CD4-positive, alpha-beta T cell treated with Interleukin-21 for 1 hour (primary cell): ENCODE measurements at places on chromosomes 1 and 21.

DNA sequence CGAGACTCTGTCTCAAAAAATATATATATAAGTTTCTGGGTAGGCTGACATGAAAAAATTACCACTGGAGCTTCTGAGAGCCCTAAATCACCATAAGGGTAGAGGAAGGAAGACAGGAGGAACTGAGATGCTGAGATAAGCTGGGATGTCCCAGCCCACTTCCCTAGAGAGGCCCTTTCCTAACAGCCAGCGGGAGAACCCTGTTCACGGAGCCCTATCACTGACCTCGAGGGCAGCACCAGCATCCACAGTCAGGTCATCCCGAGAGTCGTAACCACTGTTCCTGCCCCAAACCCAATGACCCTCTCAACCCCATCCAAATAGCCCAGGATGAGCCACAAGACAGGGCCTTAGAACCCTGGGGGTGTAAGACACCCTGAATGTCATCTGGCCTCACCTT, 77.5 kb downstream of the CD34 start:
- no peak for DNase-seq

GRCh38 chr1:213245260-213245910, 194.3 kb downstream of the RPS6KC1 start:
- DNase-seq, result no peak

- DNase-seq, result peak; percentile 35
Observed at GRCh38 chr1:243421784-243422183, 165.9 kb downstream of the SDCCAG8 start.

- no peak for DNase-seq
Observed at GRCh38 chr1:233289676-233290075, 5.8 kb downstream of the PCNX2 start.

GRCh38 chr1:216617081-216617875, 106.0 kb downstream of the ESRRG start:
- DNase-seq, result no peak

- no peak for DNase-seq
Observed at GRCh38 chr1:16165073-16165364, 9.2 kb upstream of the EPHA2 start.

DNA sequence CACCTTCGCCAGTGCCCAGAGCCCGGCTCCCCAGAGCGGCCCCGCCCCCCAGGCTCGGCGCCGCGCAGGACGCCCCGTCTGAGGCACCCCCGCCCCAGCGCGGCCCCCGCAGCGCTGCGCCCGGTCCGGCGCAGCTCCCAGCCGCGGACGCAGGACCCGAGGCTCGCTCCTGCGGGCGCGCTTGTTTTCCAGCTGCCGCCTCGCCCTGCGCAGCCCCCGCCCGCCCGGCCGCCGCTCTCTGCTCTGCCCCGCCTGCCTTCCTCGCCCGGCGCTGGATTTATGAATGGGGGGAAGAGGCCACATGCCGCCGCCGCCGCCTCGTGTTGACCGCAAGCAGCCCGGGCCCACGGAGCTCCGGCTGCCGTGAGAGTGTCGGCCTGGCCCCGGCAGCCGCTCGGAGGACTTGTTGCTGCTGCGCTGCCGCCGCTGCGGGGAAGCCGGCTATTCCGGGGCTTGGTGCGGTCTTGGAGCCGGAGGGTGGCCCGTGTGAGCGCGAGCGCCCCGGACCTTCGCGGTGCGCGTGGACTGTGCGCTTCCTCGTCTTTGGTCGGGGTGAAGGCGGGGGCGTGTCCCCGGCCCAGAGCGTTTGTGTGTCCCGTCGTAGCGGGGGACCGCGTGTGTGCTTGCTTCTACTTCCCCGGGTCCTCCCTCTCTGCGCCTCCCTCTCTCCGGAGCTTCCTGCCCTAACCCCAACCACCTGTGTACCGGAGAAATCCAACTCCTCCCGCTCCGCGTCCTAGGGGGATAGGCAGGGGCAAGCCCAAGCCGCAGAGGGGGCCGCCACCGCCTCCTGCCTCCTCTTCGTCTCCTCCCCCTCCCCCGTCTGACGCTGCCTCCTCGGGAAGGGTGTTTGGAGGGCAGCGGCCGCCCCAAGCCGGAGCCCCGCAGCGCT, 736 bp downstream of the KCNC4 start:
- peak; percentile 67 for DNase-seq

DNA sequence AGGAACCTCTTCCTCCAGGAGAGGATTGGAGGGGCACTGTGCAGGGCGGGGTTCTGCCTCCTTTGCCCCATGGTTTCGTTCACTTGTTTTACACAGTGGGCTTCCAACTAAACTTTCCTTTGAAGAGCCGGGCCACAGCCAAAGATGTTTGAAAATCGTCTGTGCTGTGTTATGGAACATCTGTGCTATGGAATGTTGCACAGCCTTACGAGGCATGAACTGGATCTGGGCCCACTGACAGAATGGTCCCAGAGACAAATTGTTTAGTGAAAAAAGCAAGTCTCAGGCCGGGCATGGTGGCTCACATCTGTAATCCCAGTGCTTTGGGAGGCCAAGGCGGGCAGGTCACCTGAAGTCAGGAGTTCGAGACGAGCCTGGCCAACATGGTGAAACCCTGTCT, 12.6 kb upstream of the MEF2D start:
- no peak for DNase-seq

DNA sequence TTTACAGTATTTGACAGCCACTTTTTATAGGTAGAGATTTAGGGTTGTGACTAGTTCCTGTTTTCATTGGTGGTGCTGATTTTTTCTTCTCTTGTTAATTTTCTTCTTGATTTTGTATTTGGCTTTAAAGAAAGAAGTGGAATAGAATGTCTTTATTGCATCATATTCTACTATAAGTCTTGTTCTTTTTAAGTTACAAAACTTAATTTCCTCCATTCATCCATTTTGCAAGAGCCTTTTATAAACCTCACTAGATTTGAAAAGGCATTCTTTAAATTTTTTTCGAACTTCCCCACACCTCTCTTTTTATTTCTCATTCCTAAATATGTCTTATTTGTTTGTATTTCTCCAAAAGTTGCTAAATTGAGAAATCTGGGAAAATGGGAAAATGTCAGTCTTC, 1368.6 kb upstream of the ADGRL4 start:
- DNase-seq, result no peak

DNA sequence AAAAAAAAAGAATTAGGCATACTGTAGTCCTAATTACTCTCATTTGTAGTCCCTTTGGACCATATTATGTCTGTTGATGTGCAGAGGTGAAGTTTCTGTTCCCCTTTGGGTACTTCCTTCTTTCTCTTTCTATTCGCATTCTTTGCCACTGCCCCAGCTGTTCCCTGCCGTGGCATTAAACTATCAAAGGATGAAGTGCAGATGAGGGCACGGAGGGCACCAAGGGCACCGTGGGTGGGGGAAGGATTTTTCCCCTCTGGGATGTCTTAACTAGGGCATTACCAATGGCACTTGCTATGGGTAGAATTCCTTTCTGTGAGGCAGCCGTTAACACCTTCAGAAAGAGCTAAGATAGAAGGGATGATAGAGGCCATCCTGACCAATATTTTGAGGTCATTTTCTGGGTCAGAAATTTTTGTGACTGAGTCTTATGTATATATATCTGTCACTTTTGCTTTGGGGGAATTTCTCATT, 4.9 kb upstream of the MAPKAPK2 start:
- peak; percentile 21 for DNase-seq

- peak; percentile 69 for DNase-seq
Observed at GRCh38 chr1:24321697-24322469, 2.7 kb downstream of the GRHL3 start.

DNA sequence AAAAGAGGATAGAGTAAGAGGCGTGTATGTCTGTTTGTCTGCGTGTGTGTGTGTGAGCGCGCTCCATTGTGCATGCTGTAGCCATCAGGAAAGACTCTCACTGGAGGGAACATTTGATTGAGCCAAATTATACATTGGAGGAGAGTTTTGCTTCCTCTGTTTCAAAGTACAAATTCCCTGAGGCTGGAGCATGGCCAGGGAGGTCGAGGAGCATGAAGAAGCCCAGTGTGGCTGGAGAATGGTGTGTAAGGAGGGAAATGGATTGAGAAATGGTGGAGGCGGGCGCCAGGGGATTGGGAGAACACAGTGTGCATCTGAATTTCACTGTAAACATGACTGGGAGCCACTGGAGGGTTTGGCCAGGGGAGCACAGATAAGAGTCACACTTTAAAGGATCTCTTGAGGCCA, 22.1 kb upstream of the EFNA1 start:
- DNase-seq, result no peak

- DNase-seq, result no peak
Observed at GRCh38 chr1:235494531-235494930, 9.7 kb downstream of the B3GALNT2 start.

- no peak for DNase-seq
Observed at GRCh38 chr1:2882966-2883696, 81.6 kb upstream of the TTC34 start.

DNA sequence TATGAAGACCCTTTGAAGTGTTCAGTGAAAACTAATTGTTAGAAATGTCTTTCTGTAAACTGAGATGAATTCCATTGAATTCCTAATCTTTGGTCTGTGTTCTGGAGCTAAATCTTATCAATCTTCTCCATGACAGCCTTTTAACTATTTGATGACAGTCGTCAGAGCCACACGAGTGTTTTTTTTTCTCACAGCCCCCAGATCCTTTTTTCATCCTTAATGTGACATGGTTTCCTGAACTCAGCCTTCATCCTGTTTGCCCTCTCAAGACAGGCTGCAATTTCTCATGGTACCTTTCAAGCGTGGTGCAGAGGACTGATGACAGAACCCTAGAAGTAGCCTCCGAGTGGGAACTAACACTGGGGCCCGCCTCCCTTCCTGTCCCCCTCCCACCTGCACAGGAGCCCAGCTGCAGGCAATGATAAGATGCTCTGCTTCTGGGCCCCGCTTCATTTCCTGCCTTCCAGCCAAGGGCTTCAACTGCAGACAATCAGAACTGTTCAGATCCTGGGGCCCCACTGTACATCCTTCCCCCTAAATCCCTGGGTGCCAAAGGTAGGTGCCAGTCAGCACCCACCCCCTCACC, 114.6 kb upstream of the VAV3 start:
- peak; percentile 54 for DNase-seq

DNA sequence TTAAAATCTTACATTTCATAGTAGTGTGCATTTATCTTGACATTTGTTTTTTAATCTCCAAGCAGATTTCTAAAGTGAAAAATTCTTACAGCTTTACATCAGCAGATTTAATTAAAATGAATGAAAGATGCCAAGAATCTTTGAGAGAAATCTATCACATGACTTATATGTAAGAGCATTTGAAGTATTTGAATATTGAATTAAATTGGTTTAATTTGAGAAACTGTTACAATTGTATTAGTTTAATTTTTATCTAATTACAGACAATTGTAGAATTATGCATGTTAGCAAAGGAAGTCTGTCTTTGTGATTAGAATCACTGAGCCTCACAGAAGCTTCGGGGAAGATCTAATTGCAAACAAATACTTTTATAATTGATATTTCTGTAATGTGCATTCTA, 52.2 kb downstream of the ASB17 start:
- DNase-seq, result no peak

- no peak for DNase-seq
Observed at GRCh38 chr1:150224983-150225382, 10.9 kb downstream of the ANP32E start.

DNA sequence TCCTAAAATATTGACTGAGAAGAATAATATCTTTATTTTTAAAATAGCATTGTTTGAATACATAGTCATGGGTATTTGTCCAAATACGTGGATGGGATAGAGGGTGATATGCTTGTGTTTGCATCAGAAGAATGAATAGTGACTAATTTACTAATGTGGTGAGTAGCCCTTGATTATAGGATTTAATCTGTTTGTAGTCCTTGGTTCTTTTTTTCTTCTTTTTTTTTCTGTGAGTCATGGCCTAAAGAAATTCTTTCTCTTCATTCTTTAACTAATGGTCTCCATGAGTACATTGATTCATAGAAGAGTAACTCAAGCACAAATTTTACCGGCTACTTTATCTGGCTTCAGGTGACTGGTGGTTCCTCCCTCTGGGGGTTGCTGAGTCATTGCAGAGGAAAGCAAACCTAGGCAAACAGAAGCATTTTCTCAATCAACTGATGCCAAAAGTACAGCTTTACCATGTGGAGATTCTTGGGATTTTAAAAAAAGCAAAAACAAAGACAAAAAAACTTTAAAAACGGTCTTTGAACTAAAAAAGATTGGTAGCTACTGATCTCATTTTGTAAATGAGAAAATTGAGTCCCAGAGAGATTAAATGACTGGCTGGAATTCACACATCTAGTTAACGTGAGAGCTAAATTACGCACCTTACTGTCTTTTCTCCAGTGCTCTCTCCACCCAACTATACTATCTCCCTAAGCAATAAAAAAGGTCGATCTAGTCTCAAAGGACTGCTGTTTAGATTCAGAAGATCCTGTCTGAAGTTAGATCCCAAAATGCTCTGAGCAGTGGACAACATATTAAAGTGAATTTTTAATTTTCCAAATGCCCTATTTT, 40.5 kb downstream of the AK5 start:
- DNase-seq, result no peak

GRCh38 chr1:205512059-205513045, 7.9 kb downstream of the CDK18 start:
- DNase-seq, result no peak

DNA sequence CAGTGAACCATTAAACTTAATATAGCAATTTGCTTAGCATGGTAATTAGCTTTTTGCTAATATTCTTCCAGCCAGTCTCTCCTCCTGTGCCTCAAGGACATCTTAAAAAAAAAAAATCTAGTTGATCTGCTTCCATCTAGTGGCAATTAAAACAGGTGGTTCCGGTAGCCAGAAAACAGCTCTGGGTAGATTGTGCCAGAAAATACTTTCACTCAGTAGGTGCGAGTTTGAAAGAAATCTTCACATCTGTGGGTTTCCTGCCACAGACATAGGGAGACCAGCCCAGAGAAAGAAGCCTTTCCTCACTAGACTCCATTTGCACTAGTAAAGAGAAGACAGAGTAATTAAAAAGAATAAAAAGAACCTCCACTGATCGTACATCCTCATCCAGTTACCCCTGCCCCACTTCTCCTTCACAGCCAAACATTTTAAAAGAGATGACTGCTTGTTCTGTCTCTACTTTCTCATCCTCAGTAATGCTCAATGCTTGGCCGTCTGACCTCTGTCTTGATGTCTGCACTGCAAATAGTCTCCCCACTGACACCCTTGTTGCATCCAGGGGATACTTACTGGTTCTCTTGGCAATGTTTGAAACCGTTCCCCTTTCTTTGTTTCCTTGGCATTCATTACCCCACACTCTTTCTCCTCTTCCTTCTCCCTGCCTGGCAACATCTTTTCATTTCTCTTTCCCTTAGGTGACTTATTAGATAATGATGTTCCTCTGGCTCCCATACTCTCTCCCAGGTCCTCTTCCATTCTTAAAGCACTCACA, 16.9 kb downstream of the SELL start:
- DNase-seq, result peak; percentile 82

GRCh38 chr1:204059970-204060369, 12.9 kb upstream of the SOX13 start:
- DNase-seq, result no peak

GRCh38 chr1:213669964-213670691, 317.6 kb upstream of the PROX1 start:
- peak; percentile 44 for DNase-seq

DNA sequence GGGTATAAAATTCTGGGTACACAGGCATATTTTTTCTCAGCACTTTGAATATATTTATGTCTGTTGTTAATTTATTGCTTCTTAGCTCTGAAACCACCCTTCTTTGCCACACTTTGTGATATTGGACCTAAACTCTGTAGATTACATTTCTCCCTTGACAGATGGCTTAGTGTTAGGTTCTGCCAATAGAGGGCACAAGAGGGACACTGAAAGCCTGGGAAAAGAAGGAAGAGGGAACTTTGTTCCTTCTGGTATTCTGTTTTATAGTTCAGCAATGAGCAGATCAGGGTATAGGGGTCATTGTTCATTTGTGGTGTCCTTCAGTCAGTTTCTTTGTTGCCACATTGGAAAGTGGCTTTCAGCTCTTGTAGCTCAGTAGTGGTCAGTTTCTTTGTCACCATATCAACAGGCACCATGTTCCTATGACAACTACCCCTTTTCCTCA, 423.5 kb upstream of the PROX1 start:
- DNase-seq, result no peak

GRCh38 chr1:109762821-109763645, 690 bp downstream of the EPS8L3 start:
- DNase-seq, result no peak
